ENCODE measurements at places on chromosomes 7 and 10.
A peak's percentile ranks its signal among the peaks of the same experiment; 100 is the strongest.

- DNase-seq = no peak
These were observed 191.9 kb downstream of the C7orf25 start for GRCh38 chr7:42720012-42720411.

GRCh38 chr7:18511351-18512140, 16.0 kb downstream of the HDAC9 start:
- DNase-seq = no peak

GRCh38 chr7:69719717-69720116, 121.4 kb downstream of the AUTS2 start:
- no peak for DNase-seq

DNA sequence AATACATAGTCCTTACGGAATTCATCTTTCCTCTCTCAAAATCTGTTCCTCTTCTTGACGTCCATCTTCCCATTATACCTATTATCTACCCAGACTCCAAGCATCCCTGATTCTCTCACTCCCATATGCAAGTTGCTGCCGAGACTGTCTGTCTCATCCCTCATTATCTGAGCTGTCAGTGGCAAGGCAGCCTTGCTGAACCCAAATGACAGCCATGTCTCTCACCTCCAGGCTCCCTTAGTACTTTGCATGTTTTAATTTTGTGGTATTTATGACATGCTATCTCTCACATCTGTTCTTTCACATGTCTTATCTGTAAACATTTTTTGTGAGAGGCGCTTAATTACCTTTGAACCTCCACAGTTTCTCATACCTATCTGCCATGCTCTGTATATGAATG, 54.4 kb upstream of the IFRD1 start:
- DNase-seq = no peak

- DNase-seq = no peak
These were observed 128.3 kb downstream of the ADARB2 start for GRCh38 chr10:1608851-1609647.

DNA sequence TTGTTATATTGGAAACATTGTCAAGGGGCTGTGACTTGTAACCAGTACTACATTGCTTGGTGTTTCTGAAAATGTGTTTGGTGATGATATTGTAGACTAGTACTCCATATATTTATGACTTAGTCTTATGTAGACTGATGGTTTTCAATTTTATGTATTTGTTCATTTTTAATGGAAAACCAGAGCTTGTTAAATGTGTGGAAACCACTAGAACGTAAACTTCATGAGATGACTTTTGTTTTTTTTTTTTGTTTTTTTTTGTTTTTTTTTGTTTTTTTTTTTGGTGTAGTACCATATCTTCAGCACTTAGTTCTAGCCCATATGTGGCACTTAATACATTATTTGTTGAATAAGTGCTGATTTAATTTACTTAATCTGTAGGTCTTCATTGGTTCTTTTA, 518.6 kb downstream of the AUTS2 start:
- DNase-seq = no peak

- DNase-seq = peak; percentile 23
These were observed 14.4 kb upstream of the WBP1L start for GRCh38 chr10:102729029-102730026.

- no peak for DNase-seq
These were observed 21.4 kb downstream of the LEP start for GRCh38 chr7:128262273-128263028.

- no peak for DNase-seq
These were observed 62.5 kb upstream of the TOMM7 start for GRCh38 chr7:22884911-22885788.

DNA sequence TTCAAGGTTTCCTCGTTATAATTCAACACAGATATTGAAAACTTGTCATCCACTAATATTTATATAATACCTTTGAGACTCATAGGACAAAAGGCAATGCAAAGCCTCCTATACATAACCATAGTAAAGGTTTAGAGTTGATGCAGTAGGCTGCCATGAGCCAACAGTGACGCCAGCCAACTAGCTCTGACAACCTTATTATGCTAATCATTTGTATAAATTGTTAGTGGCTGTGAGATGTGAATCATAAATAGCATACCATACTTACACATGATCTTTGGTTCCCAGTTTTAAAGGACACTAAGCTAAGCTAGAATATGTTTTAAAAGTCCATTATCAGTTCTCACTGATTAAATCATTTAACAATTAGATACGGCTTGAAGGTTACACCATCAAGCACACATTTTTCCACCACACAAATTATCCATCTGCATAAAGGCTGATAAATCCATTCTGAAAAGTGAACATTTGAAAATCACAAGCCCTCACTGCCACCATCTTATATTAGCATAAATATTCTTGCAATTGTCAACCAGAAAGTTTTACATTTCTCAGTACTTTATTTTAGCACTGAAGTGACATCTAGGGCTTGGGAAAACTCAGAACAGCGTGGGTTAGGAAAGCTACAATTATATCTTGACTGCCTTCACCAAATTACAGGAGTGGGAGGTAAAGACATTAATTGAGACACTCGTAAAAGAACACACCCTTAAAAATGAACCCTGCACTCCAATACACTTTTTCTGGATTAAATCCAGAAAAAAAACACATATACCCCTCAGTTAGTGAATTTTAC, 30.7 kb downstream of the COA1 start:
- no peak for DNase-seq

GRCh38 chr7:69436946-69437345, 161.3 kb upstream of the AUTS2 start:
- no peak for DNase-seq

GRCh38 chr7:132879579-132879978, 202.3 kb downstream of the CHCHD3 start:
- no peak for DNase-seq

DNA sequence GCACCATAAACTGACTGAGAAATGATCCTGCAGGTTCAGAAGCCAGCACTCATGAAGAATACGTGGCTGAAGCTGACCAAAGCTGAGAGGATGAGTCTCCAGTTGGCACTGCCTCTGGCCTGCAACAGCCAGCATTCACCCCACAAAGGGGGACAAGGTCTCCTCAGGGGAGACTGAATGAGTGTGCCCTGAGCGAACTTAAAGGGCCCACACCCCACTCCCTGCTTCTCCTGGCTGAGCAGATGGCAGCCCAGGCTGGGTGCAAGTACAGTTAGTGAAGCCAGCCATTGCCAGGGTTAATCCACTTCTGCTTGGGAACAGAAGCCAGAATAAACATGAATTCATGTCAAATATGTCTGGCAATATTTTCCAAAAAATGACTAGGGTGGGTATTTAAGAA, 98.1 kb downstream of the PPP1R17 start:
- DNase-seq = no peak

GRCh38 chr7:116241291-116241690, 31.0 kb downstream of the TES start:
- DNase-seq = no peak

GRCh38 chr10:71647526-71648253, 71.9 kb downstream of the C10orf105 start:
- DNase-seq = no peak

GRCh38 chr10:86446440-86446839, 75.2 kb downstream of the WAPL start:
- no peak for DNase-seq

DNA sequence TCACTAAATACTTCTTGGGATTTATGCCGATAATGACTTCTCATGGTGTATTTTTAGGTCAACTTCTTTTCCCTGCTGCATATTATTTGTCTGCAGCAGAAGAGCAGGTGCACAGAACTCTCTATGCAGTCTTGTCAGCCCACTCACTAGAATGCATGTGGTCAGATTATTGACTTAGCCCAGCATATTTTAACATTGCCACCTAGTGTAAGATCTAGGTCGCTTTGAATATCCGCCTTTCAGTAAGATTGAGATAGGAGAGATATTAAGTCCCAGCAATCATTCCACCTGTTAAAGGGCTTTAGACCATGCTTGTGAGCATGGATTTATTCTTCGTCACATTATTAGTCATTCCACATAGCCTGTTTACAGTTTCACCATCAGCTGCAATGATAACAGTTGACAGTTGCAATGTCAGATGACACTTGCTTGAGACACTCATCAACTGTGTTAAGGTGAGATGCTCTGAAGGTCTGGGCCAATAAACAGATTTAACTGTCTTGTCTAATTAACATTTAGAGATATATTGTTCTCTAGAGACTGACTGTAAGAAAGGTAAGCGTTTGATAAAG, 491.7 kb downstream of the ARL4A start:
- no peak for DNase-seq

DNA sequence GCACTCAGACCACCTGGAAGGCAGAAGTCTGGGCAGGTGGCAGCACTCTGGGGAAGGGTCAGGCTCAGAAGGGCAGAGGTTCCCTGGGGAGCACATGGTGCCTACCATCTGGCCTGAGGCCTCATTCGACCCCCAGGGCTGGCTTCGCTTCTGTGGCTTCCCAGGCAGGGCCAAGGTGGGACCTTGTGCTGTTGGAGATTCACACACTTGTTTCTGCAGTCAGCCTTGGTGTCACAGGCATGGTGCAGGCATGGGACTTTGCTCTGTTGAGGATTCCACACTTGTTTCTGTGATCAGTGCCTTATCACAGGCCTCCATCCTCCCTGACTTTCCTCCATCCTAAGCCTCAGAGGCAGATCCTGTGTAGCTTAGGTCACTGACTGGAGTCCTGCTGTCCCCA, 11.3 kb upstream of the FAM241B start:
- DNase-seq = no peak

- DNase-seq = no peak
These were observed 96.2 kb downstream of the SGMS1 start for GRCh38 chr10:50527442-50528043.

DNA sequence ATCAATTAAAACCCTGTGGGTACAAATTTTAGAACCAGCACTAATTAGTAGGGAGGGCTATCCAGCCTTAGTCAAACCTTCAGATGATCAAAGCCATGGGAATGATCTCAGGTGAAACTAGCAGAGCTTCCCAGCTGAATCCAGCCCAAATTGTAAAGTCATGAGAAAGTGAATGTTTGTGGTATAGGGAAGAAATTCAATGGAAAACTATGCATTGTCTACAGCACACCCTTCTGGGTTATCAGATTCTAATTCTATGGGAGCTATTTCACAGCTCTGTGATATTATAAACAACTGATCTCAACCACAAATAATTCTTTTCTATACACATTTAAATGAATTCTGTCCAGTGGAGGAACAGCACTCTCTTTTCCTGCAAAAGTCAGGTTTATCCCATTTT, 24.6 kb upstream of the BMPER start:
- no peak for DNase-seq

GRCh38 chr7:54697659-54698186, 61.3 kb downstream of the SEC61G start:
- no peak for DNase-seq

DNA sequence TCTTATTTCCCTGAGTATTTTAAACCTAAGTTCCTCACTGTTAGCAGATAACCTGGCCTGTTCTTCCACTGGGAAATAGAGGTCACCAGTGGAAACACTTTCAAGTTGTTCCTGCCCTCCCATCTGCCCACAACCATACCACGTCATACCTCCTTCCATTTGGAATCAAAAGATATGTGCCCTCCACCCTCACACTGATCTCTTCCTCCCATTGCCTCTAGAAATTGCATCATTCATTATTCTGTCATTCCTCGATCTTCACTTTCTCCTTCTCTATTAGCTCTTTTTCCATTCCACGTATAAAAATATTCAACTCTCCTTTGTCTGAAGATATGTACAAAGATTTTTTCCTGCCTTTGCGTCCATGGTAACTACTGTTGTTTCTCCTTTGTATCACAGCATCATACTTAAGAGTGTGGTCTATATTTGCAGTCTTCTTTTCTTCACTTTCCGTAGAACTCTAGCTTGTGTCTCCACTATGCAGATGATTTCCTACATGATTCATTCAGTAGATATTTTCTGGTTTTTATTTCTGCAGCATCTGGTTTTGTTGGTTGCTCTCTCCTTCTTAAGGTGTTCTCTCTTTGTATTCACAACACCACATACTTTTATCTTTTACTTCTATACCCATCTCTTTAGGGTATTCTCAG, 312.3 kb downstream of the REEP3 start:
- DNase-seq = no peak

DNA sequence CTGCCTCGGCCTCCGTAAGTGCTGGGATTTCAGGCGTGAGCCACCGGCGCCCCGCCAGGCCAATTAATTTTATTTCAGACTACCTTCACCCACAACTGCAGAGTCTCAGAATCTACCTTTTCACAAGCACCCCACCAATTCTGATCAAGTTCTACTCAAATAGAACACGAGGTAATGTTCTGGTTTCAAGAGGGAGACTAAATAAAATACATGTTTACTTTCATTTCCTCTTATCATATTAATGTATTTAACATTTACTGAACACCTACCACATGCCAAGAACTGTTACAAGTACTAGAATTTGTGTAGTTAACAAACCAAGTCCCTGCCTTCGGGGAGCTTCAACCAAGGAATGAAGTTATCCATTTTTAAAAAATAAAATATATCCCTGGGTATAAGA, 25.5 kb upstream of the RGS10 start:
- DNase-seq = no peak

- DNase-seq = no peak
These were observed 17.9 kb downstream of the EBF3 start for GRCh38 chr10:129945941-129946760.

- no peak for DNase-seq
These were observed 35.6 kb upstream of the PPP1R17 start for GRCh38 chr7:31651234-31652062.

GRCh38 chr7:96718107-96719003, 8.7 kb upstream of the SEM1 start:
- DNase-seq = no peak

DNA sequence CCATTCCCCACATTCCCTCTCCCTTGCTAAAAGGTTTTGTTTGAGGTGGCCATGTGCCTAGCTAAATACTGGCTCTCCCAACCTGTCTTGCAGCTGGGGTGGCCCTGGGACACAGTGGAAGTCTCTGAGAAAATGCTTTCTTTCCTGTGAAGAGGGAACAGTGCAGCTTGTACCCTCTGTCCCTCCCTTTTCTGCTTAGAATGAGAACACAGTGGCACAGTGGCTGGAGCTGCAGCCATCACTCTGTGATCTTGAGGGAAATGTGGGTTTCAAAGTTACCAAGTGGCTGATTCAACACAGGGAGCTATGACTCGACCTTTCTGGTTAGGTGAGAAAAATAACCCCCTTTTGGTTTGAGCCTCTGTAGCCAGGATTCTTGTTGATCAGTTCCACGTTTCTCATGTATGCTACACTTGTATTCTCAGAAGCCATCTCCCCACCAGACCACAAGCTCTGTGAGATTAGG, 62.7 kb upstream of the CARD11 start:
- DNase-seq = no peak

DNA sequence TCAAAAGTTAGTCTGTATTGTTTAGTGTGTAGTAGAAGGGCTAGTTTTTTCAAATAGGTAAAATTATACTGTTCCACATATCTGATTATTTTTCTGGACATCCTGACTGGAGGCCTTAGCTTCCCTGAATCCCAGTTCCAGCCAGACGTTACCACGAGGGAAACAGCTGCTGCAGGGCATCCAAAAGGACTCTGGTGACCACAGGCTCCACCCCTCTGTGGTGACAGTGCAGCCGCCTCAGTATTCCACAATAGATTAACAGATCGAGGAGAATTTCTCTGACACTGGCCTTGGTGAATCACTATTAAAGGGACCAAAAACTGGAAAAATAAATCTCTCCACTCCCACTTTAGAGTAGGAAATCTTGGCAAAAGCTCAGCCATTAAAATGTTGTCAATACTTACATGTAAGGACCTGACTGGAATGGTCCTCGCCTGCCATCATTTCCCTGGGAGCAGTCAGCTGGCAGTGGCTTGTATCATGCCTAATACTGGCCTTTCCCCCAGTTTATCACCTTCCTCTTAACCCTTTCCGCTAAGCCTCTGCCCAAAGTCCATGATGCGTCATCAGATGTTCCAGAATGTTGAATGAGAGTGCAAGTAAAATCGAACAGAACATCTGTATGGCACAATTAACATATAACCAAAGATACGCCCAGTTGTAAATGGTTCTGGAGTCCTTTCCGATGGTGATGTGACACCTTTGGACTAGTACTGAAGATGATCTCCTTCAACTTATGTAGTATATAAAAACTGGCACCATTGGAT, 31.6 kb downstream of the ENO4 start:
- DNase-seq = no peak
